Uterus (tissue), 4 donors: ENCODE measurements at places on chromosomes 4 and X.

DNA sequence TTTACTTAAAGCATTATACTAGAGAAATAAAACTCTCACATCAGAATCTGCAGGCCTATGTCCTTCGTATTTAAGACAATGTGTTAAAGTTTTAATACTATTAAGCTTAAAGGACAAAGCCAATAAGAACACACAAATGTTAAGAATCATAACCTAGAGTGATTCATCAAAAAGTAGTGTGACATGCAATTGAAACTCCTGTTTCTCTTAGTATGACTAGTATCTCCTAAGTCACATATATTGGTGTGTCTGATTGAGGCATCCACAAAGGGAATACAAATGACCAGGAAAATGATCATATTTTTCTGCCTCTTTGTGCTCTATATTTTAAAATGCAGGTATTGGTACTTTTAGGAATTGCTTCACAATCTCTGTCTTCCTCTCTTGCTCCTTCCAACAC, 23.8 kb downstream of the GPRASP3 start:
- no peak for DNase-seq

GRCh38 chr4:81491943-81492342, 20.2 kb upstream of the RASGEF1B start:
- DNase-seq: no peak

DNA sequence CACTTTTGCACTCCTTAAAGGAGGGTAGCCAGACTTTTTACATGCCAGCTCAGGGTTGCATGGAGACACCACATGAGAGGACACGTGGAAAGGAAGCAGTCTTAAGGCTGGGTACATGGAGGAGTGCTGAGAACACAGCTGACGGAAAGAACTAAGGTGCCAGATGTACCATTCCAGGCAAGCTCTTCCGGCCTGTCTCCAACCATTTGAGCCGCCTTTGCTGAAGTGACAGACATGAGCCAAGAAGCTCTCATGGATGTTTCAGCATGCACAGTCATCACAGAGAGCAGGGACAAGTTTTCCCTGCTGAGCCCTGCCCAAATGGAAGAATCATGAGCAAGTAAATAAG, 83.4 kb upstream of the BMP2K start:
- no peak for DNase-seq

- no peak for DNase-seq
Measured at GRCh38 chr4:47390428-47391125, 72.9 kb downstream of the COMMD8 start.

DNA sequence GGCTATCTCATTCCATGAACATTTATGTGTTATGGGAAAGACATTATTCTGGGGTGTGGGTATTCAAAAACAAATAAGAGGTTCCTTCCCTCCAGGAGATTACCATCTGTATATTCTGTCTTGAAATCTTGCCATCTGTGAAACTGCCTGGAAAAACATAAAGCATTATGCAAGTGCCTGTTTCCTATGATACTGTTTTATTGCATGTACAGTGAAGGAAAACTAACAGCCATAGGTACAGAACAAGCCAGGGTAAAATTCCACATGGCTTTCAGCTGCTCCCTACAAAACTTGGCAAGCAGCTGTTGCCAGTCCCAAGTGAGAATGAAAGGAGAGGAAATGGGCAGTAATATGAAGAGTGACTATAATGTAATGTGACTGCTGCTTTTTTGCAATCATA, 136.0 kb downstream of the GUCY2F start:
- no peak for DNase-seq

DNA sequence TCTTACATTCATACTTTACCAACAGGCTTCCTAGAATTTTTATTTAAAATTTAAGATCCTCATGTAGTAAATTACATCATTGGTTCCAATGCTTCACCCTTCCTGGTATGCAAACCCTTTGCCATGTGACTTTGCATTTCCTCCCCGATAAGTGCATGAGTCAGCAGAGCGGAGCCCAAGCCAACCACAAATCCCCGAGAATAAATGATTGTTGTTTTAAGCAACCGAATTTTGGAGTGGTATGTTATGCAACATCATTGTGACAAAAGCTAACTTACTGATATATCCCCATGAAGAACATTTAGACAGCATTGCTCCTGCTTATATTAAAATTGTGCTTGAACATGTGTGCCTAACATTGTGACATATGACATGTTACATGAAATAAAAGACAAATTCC, 199.4 kb upstream of the DDX53 start:
- no peak for DNase-seq

DNA sequence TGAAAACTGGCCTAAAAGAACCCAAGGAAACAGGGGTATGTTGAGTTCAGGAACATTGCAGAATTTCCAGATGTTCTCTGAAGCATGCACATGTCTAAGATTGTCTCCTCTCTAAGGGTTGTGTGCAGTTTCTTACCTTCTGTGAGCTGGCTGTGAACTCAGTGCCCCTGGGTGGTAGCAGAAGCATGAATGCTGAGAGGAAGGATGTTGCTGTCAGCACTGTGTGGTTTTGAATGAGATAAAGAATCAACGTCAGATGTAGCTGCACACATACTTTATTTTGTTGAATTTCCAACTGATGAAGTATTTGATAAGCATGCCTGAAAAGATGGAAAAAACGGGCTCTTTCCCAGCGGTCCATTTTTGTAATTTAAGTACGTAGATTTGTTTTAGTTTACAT, 23.8 kb upstream of the CD38 start:
- no peak for DNase-seq

DNA sequence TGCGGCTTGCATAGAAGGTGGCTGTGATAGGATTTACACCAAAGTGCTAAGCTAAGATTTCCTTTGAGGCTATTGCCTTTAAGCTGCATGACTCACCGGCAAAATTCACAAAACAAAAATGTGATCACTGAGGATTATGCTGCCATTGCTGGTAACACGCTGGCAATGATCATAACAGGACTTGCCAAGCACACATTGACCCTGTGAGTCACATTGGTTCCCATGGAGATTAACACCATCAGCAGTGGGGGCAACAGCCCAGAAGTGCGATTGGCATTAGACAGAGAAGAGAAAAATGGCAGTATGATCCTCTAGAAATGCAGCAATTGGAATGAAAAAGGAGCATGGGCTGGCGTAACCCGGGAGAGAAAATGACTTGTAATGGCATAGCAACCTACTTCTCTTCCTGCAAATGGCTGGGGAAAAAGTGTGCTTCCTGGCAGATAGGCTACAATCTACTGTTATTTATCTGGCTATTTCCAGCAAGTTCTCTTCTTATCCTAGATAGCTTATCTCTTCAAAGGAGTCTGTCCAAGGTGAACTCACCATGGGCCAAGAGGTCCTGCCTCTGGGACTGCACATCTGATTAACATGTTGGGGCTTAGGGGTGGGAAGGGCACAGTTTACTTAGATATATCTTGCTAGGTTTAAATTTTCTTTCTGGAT, 314.2 kb upstream of the IGFBP7 start:
- DNase-seq: no peak

DNA sequence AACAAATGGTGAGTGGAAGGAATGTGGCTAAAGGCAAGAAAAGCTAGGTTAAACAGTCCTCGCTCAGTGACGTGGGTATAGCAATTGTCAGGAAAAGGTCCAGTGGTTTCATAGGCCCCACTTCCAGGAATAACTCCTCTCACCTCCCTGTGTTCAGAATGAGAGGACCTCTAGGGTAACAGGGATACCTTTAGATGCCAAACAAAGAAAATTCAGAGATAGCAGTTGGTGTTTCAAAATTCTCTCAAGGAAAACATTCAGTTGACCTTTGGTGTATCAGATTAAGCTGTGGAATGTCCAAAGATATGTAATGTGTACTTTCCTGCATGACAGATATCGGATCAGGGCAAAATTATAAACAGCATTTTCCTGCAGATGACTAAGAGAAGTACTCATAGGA, 155.9 kb downstream of the ARHGAP6 start:
- no peak for DNase-seq

- DNase-seq: no peak
Measured at GRCh38 chrX:68980906-68981616, 152.2 kb downstream of the EFNB1 start.

GRCh38 chr4:109473824-109474223, 40.2 kb downstream of the SEC24B start:
- DNase-seq: no peak

DNA sequence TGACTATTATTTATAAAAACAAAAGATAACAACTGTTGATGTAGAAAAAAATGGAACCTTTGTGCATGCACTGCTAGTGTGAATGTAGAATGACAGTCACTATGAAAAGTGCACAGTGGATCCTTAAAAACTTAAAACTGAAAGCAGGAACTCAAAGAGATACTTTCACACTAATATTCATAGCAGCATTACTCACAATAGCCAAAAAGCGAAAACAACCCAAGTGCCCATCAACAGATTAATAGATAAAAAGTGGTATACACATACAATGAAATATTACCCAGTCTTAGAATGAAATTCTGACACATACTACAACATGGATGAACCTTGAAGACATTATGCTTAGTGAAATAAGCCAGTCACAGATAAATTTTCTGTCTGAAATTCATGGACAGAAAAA, 23.8 kb downstream of the CENPC start:
- DNase-seq: no peak

- DNase-seq: no peak
Measured at GRCh38 chr4:184462724-184463123, 11.6 kb downstream of the IRF2 start.

DNA sequence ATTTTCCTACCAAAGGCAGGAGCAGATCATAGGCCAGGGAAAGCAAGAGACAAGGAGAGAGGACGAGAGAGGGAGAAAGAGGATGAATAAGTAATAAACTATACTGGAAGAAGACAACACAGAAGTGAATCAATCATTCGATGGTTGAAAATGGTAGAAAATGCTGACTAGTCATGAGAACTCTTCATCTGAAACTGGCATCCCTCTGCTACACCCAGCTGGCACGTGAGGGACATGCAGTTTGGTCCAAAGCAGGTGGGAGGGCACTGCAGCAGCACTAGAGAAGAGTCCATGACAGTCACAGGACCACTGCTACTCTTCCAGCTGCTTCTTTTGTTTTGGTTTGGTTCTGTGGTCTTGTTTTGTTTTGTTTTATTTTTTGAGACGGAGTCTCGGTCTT, 74.1 kb downstream of the AFAP1 start:
- no peak for DNase-seq

- no peak for DNase-seq
Measured at GRCh38 chr4:153553819-153554170, 87.6 kb downstream of the TMEM131L start.

DNA sequence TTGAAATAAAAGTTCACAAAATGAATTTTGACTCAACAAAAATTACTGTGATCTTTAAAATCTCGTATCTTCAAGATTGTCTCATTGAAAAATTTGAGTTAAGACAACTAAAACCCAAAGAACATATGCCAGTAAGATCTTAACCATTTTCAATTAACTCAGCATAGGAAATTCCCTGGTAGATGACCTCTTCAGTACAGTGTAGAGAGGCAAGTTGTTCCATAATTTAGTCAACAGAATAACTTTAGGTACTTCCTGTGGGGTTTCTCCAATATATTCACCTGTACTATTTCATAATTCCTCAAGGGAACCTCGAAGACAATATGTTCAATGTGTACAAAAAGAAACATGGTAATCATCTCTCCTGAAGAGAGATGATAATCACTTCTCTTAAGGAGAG, 145.3 kb downstream of the COL25A1 start:
- no peak for DNase-seq

DNA sequence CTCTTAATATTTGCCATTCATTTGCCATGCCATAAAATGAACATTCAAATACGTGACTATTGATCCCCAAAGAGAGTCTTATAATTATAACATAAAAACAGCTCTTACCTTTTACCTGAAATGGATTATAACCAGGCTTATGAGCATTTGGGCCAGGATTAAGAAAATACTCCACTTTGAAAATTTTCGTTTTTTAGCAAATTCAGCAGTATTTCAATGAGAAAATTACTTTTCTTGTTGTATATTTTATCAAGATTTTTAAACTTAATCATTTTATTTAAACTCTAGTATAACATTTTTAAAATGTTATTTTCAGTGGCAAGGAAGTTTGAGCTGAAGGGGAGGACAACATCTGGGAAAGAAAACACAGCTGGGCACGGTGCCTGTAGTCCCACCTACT, 59.0 kb upstream of the RAPGEF2 start:
- no peak for DNase-seq

DNA sequence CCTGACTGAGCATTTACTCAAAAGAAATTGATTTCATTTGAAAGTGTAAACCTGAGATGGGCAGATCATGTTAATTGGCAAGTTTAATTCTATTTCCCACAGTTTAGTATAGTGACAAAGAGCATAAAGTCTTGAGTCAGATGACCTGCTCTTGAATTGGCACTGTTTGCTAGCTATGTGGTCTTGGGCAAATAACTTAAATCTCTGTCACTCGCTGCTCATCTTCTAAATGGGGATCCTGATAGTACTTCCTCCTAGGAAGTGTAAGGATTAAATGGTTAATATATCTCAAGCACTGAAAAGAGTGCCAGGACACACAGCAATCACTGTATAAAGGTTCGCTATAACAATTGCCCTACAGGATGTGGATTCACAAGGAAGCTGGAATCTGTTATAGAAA, 242.8 kb upstream of the JADE1 start:
- DNase-seq: no peak

GRCh38 chrX:2340991-2341390, 159.8 kb downstream of the DHRSX start:
- DNase-seq: no peak

DNA sequence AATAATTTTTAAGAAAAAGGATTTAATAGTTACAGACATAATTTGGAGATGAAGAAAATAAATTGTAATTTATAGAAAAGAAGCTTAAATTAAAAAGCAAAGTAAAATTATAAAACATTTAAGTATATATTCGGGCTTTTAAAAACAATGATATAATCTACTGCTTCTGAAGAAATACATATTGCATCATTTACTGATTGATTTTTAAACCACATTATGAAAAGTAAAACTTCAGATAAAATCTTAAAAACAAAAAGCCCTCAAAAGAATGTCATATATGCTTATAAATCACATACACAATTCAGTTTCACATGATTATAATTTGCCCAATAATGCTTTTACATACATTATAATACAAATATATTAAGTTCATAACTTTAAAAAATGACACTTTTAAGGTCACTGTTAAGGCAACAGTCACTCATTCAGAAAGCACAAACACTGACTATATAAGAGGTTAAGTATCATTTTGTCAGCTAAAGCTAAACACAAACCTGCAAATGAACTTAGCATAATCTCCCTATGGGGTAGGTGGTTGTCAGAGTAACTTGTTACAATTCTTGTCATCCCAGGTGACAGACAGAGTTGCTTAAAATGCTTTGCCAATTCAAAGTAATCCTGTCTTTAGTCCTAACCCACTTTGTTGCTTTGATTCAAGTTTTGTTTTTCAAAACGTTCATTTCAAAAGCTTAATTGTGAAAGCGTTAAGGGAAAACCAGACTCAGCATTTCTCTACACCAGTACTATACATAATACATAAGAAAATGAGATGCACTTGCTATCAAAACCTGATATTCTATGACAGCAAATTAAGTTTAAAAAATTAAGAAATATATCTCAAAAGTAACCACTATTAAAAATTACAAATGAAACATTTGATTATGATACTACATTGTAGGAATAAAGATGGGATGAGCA, 90.6 kb upstream of the MAB21L2 start:
- DNase-seq: no peak

DNA sequence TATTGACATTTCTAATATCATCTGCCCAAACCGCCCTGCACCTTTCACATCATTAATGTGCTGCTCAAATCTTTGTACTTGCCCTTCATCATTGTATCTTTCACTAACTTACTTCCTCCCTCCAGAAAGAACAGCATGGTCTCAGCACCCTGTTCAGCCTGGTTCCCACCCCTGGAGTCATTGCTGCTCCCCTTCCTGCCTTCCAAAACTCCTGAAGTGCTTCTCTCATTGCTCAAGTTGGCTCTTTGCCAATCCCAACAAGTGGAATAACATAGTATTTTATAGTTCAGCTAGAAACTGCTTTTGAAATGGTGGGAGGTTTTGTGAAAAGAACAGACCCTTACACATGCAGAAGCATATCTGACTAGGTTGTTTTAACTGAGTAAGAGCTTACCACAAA, 14.0 kb upstream of the TTC29 start:
- no peak for DNase-seq
